RPMI7951 (cell line): ENCODE measurements at places on chromosomes 16 and 17.

DNA sequence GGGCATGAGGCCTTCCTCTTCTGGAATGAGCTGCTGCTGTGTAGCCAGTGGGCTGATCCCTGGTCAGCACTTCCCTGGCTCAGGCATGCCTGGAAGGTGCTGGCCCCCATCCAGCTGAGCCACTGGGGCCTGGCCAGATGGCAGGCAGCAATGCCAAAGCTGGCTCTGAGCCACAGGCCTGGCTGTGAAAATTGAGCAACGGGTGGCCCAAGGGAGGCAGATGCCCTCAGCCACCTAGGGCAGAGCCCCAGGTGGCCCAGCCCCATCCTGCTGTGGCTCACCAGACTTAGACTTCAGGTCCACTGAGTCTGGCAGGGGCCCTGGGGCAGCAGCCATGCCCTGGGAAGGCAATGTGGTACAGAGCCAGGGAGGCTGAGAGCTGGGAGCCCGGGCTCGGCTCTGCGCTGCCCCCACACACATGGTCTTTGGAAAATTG, 8.5 kb upstream of the CRHR1 start:
- DNase-seq = peak; percentile 11

DNA sequence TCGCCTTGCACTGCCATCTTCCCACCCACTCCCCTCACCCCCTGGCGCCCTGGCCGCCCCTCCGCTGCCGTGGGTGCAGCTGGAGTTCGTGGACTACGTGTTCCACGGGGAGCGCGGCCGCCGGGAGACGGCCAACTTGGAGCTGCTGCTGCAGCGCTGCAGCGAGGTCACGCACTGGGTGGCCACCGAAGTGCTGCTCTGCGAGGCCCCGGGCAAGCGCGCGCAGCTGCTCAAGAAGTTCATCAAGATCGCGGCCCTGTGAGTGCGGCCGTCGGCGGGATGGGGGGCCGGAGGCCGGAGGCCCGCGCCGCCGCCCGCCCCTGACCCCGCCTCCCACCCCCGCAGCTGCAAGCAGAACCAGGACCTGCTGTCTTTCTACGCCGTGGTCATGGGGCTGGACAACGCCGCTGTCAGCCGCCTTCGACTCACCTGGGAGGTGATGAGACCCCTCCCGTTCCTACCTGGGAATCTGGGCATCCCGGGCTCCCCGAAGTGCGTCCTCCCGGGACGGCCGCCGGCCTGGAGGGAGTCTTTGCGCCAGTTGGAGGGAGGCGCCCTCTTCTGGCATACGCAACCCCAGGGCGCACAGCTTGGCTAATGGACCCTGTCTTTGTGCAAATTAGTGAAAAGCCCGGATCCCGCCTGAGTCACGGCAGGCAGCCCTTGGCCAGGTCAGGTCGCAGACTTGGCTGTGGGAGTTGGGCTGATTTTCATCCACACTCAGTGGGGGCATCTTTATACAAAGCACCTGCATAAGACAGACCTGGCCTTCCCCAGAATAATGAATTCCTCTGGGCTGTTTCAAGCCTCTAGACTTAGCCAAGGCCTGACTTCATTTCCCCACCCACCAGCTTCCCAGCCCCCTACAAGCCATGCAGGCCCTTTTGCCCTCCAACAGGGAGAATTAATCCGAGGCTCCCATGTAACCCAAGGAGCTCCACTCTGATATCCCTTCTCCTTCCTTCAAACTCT, 14.3 kb downstream of the RAPGEFL1 start:
- DNase-seq = peak; percentile 75

DNA sequence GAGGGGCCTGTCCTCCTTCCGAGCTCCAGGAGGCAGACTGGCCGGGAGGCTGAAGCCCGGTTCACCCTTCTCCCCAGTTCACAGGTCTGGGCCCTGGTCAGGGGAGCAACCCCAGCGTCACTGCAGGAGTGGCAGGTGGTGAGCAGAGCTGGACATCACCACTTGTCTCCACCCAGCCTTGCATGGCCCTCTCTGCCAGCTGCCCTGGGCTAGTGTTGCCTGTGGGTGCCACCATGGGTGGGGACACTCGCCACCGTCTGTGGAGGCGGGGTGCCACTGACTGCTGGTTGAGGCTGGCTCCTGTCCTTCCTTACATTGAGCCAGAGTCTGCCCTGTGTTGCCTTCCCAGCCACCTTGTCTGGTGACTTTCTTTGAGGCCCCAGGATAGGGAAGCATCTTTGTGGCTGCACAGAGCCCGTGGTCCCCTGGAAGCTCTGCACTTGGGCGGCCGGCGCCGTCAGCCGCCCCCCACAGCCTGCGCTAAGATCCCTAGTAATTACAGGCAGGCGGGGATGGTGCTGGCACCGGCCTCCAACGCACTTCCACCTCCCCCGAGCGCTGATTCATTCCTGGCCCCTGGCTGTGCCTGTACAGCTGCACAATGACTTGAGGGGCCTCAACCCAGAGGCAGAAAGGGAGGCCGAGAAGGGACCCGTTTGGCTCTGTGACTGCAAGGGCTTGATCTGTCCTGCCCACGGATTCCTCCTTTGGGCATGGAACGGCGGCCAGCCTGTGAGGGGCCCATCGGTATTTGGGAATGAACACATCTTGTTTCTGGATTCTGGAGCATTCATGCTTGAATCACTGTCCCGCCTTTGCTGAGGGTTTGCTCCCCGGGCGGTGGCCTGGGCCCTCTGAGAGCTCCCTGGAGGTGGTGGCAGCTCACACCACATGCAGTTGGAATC, 5.2 kb downstream of the BAIAP2 start:
- peak; percentile 86 for DNase-seq

DNA sequence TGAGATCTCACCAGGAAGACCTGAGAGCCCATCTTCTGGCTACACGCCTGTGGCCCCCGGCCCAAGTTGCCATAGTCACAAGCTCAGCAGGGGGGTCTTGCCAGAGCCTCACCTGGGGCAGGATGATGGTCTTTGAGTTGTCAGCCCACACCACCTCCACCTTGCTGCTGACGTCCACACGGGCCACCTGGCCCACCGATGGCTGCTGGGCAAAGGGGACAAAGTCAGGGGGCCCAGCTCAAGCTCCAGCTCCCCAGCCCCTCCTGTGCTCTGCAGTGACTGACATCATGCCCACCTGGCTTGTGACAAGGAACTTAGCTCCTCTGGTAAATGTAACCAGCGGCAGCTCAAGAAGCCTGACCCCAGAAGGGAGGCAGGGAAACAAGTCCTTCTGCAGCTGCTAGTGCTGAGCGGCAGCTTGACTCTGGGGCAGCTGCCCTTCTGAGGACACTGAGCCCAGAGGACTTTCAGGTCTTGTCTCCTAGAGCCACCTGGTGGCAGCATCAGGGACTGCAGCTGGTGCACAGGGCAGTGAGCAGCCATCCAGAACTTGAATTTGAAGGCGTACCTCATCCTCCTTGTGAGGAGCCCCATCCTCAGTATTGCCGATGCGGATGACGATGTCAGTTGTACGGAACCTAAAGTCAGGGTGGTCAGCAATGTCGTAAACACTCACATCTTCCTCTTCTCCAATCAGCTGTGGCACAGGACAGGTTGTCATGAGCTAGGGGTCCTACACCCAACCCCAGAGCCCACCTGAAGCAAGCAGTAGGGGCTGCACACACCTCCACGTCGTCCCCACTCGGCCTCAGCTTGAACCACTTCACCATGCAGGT, 13.5 kb downstream of the SPHK1 start:
- DNase-seq = peak; percentile 79

DNA sequence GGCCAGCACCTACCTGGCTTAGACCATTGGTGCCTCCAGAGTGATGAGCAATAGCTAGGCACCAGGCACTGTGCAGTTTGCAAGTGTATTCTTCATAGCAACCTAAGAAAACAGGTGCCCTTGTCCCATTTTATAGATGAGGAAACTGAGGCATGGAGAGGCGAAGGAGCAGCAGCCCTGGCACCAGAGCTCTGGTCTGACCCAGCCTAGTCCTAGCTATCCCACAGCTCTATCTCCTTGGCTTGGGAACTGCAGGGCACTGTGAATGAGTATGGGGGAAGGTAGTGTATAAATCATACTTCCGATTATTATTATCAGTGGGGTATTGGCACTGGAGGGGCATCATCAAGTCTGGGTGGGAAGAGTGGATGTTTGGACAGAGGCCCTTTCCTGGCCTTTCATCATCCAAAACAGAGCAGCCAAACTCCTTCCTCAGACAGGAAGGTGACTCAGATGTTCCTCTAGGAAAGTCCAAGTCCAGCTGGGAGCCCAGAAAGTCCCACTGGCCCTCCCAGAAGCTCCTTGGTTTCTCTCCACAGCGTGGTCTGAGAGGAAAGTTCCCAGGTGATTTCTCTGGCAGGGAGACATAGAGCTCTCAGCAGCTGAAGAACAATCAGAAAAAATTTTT, 32.0 kb upstream of the PLLP start:
- DNase-seq = peak; percentile 88

DNA sequence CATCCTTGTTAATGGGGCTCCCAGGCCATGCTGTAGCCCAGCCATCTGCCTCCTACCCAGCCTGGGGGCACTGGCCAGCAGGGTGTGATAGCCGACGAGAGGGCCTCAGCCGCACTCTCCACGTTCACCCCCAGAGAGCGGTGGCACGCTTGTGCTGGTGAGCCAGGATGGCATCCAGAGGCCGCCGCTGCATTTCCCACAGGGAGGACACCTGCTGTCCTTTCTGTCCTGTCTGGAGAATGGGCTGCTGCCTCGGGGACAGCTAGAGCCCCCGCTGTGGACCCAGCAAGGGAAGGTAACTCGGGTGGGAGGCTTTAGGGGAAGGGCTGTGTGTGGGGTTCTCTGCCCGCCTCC, 27.4 kb downstream of the SGSM2 start:
- no peak for DNase-seq

DNA sequence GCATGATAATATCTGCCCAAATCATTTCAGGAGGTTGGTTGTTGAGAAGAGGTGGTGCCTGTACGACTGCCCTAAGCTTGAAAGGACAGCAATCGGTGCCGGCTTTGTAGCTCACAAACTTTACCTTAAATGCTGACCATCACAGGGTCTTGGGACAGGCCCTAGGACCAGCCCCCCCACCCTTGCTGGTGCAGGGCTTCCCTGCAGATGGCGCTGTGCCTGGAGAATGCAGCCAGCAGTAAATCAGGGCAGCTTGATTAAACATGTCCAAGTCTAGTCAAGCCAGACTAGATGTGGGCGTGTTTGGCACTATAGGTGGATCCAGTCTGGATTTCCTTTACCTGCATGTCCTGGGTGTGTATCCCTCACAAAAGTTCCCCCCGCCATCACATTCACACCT, 135.5 kb upstream of the CRHR1 start:
- no peak for DNase-seq

DNA sequence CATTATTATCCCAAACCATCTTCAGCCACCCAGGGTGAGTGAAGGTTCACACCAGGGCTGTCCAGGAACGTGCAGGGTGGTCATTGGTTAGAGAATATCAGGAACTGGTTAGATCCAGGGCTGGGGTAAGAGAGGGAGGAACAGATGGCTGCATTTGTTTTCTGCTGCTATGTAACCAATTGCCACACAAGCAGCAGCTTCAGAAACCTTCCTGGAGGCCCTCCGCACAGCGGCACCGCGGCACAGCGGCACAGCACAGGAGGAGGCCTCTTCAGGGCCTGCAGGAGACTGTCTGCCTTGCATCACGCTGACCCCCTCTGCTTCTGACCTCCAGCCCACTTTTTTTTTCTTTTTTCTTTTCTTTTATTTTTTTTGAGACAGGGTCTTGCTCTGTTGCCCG, 86.1 kb downstream of the KCNJ12 start:
- DNase-seq = no peak

- DNase-seq = peak; percentile 4
Measured at GRCh38 chr17:55190748-55191147, 74.0 kb upstream of the HLF start.

DNA sequence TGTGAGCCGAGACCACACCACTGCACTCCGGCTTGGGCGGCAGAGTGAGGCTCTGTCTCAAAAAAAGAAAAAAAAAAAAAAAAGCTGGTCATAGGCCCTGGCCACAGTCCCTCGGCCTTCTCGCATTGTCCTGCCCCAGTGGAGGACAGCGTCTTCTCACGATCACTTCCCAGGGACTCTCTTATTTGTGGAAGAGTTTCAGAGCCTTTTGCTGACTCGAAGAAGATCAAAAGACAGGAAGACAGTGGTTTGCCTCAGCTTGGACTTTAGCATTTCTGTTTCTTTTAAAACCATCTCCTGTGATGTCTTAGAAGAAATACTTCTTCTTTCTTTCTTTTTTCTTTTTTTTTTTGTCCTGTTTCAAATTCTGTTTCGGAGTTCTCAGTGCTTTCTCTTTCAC, 210.0 kb downstream of the FTO start:
- peak; percentile 22 for DNase-seq

DNA sequence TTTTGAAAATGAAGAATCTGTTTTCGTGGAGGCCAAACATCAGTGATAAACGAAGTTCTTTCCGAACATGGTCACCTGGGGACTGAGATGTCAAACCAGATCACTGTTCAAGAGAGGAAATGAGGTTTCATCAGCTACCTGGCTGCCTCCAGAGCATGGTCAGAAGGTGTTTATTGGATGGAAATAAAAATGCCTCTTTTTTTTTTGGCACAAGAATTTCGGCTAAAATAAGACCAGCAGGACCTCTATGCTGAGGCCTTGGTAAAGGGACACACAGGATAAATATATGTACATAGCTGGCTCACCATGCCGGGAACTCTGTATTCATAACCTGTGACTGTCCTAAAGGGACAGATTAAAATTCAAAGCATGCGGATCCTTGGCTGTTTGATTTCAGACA, 135.3 kb downstream of the UTP18 start:
- DNase-seq = no peak

GRCh38 chr17:17760350-17760749, 76.4 kb downstream of the SREBF1 start:
- DNase-seq = no peak

DNA sequence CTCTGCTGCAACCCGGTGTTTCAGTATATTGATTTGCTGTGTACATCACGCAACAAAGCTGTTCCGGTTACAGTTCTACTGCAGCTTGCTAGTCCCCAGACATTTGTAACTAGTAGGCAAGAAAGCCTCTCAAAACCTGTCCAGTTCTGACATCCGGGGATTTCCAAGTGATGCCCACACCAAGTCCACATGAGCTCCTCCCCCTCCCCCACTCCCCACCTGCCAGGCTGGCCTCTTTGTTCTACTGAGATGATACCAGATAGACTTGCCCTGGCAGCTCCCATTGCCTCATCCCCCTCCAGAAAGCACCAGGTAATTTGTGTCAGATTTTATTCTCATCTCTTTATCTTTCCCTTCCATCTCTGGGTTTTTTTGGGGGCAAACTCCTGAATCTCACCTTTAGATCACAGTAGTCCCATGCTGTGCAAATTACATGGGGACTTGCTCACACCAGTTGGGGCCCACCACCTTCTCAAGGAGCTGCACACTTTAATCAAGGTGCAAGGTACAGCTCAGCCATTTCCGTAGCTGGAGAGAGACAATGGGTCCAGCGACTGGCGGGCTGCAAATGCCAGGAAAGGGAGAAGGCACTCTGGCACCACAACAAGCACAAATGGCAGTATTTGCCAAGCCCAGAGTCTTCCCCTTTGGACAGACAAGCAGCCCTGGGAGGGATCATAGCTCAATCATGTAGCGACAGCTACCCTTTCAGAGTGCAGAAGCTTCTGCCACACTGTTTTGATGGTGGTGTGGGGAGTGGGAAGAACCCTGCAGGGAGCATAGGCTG, 183.1 kb downstream of the CYLD start:
- no peak for DNase-seq

- DNase-seq = peak; percentile 15
Measured at GRCh38 chr17:42065201-42065600, 14.8 kb upstream of the C17orf113 start.
